Stimulated activated CD4-positive, alpha-beta T cell treated with anti-CD3 and anti-CD28 coated beads, Interleukin-12 subunit alpha, Interleukin-12 subunit beta, amount 100 ng/mL, for 24 hours (primary cell): ENCODE measurements at places on chromosomes 7 and 10.

GRCh38 chr7:131363719-131364118 is 36.0 kb downstream of the MKLN1 start:
- DNase-seq: no peak

DNA sequence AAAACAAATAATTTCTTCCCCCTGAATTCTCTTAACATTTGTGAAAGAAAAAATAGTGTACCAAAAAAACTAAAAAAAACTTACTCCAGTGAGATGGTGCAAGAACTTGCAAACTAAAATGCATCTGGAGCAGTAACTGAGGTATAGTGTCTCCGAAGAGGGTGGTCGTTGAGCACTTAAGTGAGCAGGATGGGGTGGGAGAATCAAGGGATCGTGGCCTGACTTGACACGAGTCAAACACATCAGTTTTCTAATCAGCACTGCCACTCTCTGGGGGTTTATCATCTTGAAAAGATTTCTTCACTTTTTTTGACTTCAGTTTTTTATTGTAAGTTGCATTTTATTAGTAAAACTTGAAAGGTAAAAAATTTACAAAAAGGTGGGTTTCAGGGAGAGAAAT is 2.5 kb downstream of the ZNF273 start:
- no peak for DNase-seq

DNA sequence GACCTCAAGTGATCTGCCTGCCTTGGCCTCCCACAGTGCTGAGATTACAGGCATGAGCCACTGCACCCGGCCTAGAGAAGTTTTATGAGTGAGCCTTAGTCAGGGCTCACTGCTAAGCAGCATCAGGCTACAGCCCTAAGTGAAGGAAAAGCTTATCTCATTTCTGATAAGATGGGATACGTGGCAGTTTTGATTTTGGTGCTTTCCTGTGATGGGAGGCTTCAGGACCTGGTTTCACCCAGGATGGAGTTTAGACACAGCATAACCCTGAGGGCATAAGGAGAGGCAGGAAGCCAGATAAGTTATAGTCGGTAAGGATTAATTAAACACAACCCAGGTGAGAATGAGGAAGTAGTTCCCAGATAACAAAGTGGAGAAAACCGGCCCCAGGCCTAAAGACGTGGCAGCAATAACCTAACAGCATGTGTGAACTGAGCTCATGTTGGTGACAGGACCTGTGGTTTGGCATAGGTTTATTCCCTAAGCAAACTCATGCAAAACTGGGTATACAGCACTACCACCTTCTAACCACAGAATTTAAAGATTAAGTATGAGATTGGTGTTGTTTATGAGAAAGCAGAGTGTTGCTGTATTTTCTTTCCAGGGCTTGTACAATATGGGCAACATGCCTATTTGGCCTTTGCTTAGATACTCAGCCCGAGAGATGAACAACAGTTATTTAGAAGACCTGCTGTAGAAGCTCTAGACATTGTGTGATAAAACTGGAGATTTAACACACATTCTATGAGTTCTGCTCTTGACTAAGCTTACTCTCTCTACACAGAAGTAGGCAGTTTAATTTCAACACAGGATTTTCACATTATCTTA is 119.4 kb downstream of the COL28A1 start:
- no peak for DNase-seq

DNA sequence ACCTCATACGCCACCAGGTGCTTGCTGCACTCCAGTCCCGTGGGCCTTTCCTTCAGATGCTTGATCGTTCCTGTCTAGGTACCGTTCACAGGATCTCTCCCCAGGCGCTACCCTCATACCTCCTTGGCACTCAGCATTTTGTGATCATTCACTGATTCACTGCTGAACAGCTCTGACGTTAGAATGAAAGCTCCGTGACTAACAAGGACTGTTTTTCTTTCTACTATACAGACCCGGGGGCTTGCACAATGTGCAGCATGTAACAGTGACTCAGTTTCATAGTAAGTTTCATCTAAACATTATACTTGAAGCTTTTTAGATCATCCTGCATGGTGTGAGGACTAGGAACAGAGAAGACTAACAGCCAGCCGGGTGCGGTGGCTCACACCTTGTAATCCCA is 20.6 kb downstream of the KIN start:
- DNase-seq: no peak

- DNase-seq: no peak
Observed at GRCh38 chr7:27224983-27225934, 17.3 kb upstream of the EVX1 start.
